ENCODE measurements at places on chromosomes 16 and 17.

DNA sequence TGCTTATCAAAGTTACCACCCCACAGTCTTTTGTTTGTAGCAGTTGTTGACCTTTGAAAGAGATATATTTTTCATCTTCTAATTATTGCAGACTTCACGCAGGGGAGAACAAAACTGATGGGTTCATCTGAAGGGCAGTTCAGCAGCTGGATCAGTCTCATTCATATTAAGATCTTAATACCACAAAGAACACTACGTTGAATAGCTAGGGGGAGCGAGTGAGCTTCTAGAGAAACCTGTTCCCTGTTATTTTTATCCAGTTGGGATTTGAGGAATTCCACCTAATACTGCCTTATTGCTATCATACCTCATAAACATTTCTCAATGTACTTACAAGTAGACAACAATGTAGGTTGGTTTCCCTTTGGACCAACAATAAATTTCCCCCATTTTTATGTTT is 306.1 kb upstream of the KIF2B start:
- no peak for DNase-seq

DNA sequence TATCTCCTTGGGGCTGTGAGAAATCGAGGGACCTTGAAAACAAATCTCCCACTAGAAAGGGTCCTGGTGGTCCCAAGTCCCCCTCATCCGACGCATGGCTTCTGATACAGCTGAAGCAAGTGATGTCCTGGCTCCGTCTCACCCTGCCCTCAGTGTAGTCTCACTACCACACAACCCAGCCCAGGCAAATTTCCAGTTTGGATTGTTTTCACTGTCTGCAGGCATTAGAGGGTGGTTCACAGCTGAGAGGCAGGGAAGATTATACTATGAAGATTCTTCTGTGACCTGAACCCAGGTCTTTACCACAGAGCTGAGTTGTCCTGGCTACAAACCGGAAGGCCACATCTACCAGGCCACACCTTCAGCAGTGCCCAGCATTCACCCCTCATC is 17.7 kb downstream of the ZNHIT3 start:
- DNase-seq = no peak

DNA sequence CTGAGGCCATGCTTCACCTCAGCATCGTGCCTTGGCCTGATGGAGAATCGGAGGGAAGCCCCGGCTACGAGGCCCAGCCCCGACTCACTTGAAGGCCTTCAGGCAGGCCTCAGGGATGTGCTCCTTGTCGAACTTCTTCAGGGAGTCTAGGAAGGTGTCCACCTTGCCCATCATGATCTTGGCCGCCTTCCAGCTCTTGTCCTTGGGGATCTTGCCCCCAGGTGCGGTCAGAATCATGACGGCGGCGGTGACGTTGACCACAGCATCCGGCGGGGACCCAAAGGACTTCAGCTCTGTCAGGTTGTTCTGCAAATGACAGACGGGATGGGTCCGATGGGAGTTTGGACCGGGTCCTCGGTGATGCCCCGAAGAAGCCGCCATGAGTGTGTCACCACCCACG is 81.2 kb downstream of the PGS1 start:
- no peak for DNase-seq

- no peak for DNase-seq
These were observed 630.8 kb upstream of the KIF2B start for GRCh38 chr17:53191878-53192277.

- no peak for DNase-seq
These were observed 108.6 kb upstream of the CLEC3A start for GRCh38 chr16:77913738-77914253.

DNA sequence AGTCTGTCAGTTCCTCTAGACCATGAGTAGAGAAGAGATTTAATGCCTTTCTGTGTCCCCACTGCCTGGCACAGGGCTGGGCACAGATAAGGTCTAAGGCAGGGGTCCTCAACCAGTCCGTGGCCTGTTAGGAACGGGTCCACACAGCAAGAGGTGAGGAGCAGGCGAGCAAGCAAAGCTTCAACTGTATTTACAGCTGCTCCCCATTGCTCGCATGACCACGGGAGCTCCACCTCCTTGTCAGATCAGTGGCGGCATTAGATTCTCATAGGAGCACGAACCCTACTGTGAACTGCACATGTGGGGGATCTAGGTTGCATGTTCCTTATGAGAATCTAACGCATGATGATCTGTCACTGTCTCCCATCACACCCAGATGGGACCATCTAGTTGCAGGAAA is 1.8 kb downstream of the B9D1 start:
- DNase-seq = no peak

DNA sequence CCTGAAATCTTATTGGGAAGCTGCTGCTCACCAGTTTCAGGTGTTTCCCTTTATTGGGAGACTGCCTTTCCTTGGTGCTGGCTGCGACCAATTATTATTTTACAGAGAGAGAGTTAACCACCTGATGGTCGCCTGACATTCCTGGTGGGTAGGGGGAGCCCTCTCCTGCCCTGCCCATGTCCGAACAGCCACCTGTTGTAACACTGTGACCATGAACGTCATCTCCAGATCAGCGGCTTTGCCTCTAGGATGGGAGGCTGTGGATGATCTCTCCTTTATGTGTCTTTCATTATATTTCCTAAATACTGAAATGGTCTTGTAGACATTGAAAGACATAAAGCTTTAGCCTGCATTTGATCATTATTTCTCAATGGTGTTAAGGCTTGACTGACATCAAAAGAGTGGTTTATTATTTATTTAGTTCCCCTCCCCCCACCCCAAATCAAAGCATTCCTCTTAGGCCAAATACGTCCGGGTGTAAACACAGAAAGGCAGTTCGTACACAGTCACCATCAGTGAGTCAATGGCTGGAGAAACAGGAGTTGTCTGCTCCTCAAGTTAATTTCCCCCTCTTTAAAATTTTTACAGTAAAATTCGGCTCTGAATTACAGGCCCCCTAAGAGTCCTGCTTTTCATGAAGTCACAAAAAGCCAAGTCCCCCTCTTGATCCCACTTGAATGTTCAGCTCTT is 57.8 kb upstream of the CACNG5 start:
- no peak for DNase-seq
